ENCODE measurements at places on chromosomes 3 and 15.

- DNase-seq = no peak
These were observed 72.5 kb downstream of the GTPBP8 start for GRCh38 chr3:113063126-113063894.

- no peak for DNase-seq
These were observed 14.2 kb upstream of the SEMA3B start for GRCh38 chr3:50254577-50255250.

- no peak for DNase-seq
These were observed 1135.7 kb downstream of the IGSF11 start for GRCh38 chr3:117898722-117899522.

DNA sequence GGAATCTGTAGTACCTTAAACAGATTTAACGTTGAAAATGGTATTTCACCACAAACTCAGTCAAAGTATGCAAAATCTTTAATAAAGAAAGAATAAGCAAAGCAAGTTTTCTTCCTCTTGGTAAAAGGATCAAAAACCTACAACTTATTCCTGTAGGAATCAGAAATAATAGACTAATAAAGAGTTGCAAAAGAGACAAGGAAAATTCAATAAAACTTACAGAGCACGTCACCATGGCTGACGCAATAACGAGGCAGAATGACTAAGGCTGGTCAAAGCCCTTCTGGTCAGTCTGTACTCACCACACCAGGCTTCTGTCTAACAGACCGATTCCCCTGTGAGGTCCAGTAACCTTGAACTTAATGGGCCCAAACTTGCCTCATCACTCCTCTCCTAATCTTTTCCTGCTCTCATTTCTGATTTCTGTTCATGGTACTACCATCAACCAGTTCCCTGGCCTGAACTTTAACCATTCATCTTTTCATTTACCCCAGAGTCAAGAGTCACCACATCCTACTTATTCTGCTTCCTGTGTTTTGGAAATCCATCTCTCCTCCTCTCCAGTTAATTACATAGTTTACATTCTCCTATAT is 5.0 kb downstream of the MASP1 start:
- no peak for DNase-seq

DNA sequence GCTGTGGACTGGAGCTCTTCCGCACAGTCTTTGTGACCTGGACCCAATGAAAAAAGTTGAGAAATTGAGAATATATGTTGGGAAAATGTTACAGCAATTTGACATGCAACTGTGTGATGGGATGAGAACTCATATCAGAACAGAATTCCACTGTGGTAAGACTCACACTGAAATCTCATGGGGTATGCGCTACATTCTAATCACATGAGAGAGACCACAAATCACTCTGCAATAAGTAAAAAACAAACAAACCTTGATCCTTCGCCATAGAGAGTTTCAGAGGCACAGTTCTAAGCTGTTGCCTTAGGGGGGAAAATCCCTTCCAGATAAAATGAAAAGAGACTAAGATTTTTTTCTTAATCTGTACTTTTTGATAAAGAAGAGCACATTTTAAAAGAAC is 37.3 kb downstream of the LMCD1 start:
- no peak for DNase-seq

DNA sequence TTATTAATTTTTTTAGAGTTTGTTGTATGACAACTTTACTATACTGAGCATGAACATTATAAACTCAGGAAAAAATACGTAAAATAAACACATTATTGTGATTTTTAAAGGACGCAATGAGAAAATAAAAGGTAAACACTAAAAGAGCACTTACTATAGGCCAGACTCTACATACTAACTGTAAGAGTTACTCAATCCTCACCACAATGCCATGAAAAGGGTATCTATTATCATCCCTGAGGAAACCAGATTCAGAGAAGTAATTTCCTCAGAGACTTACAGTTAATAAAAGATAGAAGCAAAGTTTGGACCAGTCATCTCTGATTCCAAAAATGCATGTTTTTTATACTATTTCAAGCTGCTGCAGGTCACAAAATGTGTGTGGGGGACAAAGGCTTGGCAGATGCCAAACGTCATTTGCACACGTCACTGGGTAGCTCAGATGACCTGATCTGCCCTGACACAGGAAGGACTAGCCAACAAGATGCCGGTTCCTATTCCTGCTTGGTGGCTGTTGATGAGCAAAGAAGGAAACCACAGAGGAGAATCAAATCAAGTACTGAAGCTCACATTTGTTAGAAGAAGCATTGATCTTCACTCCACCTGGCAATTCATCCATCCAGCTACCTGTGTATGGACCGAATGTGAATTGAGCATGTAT is 42.3 kb downstream of the KLHL6 start:
- peak; percentile 12 for DNase-seq

DNA sequence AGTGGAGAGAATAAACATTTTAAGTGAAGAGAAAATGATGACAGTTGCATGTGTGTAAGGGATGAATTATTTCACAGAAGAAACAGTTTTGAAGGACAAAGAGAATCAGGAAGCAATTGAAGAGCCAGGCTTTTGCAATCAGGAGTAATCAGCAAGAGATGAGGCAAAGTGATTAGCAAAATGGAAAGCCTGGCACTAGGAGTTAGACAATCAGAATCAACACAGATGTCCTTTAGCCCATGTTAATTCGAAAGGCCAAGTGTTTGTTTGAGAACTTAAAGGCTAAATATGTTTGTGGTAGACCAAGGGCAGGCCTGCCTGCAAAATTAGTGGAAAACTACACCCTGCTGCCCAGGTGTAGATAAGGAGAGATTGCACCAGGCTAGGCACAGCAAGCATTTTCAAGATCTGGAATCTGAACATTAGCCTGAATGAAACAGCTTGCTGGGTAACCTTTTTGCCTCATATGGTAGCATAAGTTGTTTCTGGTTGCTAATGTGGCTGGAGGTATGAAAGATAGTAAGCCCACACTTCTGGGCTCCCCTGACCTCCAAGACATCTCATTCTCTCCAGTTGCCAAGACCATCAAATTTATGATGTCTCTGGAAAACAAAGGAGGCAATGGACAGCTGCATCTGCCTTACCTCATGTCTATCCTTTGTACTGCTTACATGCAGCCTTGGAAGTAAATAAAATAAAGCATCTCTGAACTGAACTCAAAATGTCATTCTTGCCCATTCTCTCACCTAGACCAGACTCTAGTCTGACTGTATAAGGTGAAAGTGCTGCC is 22.0 kb upstream of the LEKR1 start:
- no peak for DNase-seq

DNA sequence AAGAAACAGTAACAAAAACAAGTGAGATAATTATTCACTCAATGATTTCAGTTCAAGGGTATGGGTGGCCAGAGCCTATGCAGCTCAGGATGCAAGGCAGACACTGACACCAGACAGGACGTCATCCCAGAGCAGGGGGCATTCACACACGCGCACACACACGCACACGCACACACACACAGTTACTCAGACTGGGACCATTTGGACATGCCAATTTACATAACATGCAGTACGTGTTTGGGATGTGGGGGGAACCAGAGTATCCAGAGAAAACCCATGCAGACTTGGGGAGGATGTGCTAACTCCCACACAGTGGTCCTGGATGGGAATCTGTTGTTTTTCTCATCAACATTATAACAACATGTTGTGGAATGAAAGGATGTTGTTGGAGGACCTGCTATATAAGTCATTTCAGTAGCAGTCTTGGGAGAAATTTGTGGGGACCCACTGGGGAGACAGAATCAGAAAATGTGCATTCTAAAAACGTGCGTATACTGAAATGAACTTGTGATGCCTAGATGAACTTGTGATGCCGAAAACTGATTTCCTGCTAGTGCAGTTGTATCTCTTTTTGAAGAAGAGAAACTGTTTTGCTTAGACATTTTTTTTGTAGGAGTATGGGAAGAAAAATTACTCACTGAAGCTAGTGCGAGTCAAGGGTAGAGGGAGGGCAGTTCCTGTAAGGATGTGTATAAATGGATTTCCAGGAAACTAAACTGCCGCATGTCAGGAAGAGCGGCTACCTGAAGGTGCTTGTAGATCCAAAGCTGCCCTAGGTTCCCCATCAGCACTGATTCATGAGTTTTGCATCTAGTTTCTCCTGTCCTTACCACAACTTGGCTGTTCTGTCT is 25.2 kb downstream of the CD200 start:
- no peak for DNase-seq

DNA sequence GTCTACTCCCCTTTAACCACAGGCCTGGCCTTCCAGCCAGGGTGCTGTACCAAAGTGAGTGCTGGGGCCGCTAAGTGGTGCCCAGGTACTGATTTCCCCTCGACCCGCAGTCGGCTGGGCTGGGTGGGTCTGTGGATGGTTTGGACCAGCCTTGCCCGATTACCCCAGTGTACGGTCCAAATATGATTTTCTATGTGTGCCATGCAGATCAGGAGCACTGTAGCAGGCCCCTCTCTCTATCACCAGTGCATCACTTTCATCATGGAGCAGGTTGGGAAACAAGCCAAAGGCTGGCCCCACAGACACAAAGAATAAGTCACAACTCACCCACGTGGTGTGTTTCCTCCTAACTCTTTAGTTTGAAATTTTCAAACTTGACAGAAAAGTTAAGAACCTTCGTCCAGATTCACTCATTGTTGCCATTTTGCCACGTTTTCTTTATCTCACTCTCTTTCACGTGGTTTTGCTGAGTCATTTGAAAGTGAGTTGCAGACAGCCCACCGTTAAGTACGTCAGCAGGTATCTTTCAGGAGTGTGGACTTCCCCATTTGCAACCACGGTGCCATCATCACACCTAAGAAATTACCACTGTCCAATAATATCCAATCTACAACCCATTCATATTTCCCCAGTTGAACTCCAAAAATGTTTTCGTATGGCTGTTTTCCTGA is 37.0 kb downstream of the ZNF710 start:
- peak; percentile 58 for DNase-seq

GRCh38 chr3:52014613-52015012 is 18.9 kb upstream of the RPL29 start:
- no peak for DNase-seq

DNA sequence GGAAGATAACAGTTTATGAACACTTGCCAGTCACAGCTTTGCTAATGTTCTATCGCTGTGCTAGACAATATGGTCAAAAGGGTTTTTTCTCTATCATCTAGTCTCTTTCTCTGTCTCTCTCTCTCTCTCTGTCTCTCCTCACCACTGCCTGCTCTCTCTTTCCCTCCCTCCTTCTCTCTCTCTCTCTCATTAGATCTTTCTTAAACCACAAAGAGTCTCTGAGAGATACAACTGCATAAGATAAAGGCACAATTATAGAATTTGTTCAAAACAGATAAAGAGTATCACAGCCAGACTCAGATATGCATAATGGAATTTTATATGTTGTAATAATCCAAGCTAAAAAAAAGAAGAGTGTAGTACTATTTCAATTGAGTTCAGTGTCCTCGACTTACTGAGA is 258.4 kb downstream of the MECOM start:
- no peak for DNase-seq

DNA sequence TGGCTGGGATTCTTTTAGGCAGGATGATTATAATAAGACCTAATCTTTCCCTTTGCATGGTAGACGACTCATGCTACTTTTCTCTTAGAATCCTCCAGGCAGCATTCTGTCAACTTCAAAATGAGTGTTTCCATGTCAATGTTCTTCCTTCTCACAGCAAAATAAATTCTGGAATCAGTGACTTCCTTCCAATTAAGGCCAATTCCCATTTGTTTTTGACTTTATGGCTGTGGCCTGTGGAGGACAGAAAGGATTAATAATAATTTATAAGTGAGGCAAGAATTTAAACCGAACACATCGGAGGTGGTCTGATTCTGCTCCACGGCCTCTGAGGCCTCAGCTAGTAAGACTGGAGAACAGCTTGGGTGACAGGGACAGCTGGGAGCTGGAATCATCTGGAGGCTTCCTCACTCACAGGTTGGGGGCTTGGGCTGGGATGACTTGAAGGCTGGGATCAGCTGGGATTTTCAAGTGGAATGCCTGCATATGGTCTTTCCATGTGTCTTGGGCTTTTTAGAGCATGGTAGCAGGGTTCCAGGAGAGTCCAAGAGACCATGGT is 241.8 kb upstream of the MCTP2 start:
- DNase-seq = no peak

- no peak for DNase-seq
These were observed 7.7 kb upstream of the STARD5 start for GRCh38 chr15:81331600-81331999.

- no peak for DNase-seq
These were observed 102.8 kb downstream of the STRIT1 start for GRCh38 chr3:155190691-155191090.

DNA sequence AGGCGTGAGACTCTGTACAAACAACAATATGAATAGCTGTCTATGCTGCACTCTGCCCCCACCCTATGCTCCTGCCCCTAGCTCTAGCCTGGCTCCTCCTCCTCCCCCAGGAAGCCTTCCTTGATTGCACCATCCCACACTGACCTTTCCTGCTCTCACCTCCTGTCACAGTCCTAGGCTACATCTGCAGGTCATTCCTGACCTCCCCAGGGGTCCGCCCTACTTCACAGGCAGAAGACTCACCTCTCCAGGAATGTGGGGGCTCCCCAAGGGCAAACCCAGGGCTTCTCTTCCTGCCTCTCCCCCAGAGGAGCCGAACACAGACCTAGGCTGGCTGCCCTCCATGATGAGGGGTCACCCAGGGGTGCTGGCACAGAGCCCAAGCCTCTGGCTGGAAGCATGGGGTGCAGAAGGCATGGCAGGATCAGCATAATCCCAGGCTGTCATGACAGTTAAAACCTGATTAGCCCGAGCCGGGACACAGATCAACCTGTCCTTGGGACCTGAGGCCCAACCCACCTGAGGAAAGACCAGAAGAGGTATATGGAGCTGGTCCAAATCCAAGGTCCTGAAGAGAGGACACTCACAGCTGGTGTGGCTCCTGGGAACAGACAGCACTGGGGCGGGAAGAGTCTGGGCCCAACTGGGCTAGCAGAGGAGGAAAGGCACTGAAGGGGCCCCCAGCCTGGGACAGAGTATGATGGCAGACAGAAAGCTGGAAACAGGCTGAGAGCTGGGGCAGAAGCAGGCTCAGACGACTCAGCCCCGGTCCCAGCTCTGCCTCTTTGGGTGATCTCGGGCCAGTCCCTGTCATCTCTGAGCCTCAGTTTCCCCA is 5.9 kb downstream of the SEMA7A start:
- DNase-seq = no peak

- no peak for DNase-seq
These were observed 74.3 kb downstream of the CORO2B start for GRCh38 chr15:68653031-68653635.

GRCh38 chr3:55543181-55543614 is 56.1 kb upstream of the WNT5A start:
- no peak for DNase-seq

DNA sequence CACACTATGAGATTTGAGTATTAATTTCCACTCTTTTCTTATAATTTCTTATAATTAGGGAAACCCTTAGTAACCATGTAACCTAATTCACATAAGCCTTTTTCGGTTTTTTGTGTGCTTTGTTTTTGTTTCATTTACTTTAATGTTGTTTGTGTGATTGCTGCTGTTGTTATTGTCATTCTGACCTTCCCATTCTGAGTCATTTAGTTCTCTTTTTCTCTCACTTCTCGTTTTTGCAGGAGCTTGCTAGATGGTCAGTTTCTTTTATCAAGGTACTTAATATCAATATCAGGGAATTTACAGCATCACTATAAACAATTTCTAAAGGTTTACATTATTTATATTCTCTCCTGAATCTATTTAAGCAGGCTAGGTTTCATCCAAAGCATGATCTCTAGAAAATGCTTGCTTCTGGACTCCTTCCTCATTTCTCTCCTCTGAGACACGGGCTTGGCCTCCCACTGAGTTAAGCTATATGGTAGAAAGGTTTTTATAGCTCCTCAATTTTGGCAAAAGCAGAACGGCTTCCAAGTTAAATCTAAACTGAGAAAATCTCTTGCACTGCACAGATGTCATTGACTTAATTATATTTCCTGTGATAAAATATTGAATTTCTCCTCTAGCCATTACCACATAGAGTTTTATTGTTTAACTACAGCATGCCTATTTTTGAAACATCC is 534.2 kb downstream of the NSUN3 start:
- DNase-seq = no peak

GRCh38 chr15:52031556-52031955 is 12.5 kb downstream of the MAPK6 start:
- no peak for DNase-seq

All from activated CD4-positive, alpha-beta T cell treated with anti-CD3 and anti-CD28 coated beads, Interleukin-2, amount 50 U/mL, for 24 hours (primary cell).